ENCODE measurements at places on chromosomes 3 and 15.

GRCh38 chr15:89976246-89976600 is 24.9 kb upstream of the ZNF710 start:
- peak overlapping the region; percentile 17 for H3K27ac ChIP-seq
- H3K4me1 ChIP-seq = peaks cover 27% of the 10 kb centered on the region
- no peak for ATAC-seq
- H3K36me3 ChIP-seq = no peaks in the 10 kb centered on the region
- no peak overlapping the region for H3K4me3 ChIP-seq

GRCh38 chr3:168925568-168925967 is 737.9 kb downstream of the MECOM start:
- no peaks in the 10 kb centered on the region for H3K4me1 ChIP-seq
- no peaks in the 10 kb centered on the region for H3K36me3 ChIP-seq
- H3K27ac ChIP-seq = no peak overlapping the region
- ATAC-seq = no peak

DNA sequence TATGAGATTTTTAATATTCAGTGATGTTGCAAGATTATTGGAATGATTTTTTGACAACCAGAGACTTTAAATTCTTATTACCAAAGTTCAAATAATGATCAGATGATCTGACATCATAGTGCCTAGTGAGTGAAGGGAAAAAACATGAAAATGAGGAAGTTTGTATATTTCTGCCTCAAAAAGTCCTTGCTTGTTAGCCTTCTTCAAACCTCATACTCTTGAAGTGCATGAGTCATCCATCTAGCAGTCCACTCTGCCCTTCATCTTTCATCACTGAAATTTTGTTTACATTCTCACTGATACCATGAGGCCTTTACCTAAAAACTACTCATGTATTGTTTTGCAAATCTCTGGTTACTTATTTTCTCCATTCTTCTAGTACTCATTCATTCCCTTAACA is 23.9 kb upstream of the OR5H6 start:
- no peaks in the 10 kb centered on the region for H3K4me1 ChIP-seq
- H3K27ac ChIP-seq = no peak overlapping the region
- no peak overlapping the region for H3K4me3 ChIP-seq

DNA sequence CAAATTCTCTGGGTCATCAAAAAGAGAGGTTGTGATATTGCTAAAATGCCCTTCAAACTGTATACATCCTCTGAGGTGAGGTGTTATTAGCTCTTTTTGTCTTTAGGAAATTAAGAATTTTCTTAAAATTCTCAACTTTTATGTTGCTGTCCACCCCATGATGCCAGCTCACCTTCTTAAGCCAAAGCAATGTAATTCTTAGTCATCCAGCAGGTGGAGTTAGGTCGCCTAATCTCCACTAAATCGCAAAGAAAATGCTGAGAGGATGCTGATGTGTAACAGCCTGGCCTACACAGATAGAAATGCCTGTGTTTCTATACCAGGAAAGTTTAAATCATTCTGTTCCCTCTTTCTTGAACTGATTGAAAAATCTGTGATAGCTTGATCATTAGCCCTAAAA is 770.2 kb upstream of the ALCAM start:
- H3K27ac ChIP-seq = no peak overlapping the region
- no peak overlapping the region for H3K4me3 ChIP-seq
- H3K4me1 ChIP-seq = peaks cover 7% of the 10 kb centered on the region
- peak; percentile 62 for ATAC-seq
- H3K27me3 ChIP-seq = no peaks in the 10 kb centered on the region

- H3K36me3 ChIP-seq = peaks cover 5% of the 10 kb centered on the region
- H3K27ac ChIP-seq = peak overlapping the region; percentile 81
- H3K4me1 ChIP-seq = peaks cover 38% of the 10 kb centered on the region
Observed at GRCh38 chr3:134795746-134796280, 753 bp downstream of the EPHB1 start.

GRCh38 chr15:100704281-100705055 is 102.1 kb downstream of the ASB7 start:
- no peaks in the 10 kb centered on the region for H3K4me1 ChIP-seq
- no peak overlapping the region for H3K27ac ChIP-seq

DNA sequence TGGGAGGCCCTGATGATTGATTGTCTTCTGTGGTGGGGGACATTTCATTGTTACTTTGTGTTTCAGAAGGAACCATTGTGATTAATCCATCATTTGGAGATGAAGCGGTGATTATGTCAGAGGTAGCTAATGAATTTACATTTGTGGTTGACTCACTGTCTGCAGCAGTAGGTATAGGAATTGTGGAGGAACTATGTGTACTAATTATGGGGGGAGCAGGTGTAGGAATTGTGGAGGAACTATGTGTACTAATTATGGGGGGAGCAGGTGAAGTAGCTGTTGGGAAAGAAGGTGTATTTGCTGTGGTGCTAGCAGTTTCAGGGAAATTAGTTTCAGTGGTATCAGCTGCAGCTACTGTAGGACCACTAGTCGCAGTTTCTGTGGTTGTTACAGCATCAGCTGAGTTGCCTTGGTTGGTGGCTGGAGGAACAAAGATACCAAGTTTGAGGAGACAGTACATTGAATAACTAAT is 6.9 kb downstream of the MUC13 start:
- H3K4me1 ChIP-seq = no peaks in the 10 kb centered on the region
- no peak overlapping the region for H3K27ac ChIP-seq
- ATAC-seq = no peak
- peaks cover 11% of the 10 kb centered on the region for H3K27me3 ChIP-seq

DNA sequence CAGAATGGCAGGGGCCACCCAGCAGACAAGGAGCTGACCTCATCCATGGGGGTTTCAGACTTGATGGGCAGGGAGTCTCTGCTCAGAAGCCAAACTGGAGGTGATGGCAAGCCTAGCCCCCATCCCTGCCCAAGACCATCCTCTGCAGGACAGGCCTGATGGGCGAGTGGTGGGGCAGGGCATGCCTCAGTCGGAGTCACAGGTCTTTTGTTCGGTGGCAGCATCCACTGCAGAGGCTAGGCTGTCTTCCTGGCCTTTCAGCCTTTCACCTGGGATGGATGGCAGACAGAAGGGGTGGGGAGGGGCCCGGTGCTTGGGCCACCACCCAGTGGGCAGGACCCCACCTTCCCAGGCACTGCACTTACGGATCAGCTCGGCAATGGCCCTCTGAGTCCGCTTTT is 44.4 kb downstream of the PTH1R start:
- no peak for ATAC-seq
- H3K4me1 ChIP-seq = peaks cover 31% of the 10 kb centered on the region
- no peak overlapping the region for H3K4me3 ChIP-seq
- H3K36me3 ChIP-seq = peaks cover 80% of the 10 kb centered on the region
- H3K27ac ChIP-seq = no peak overlapping the region
- H3K27me3 ChIP-seq = no peaks in the 10 kb centered on the region

GRCh38 chr15:31367021-31367729 is 40.5 kb downstream of the KLF13 start:
- peak overlapping the region; percentile 15 for H3K4me3 ChIP-seq
- H3K27me3 ChIP-seq = no peaks in the 10 kb centered on the region

- H3K27ac ChIP-seq = no peak overlapping the region
- H3K4me3 ChIP-seq = no peak overlapping the region
- H3K27me3 ChIP-seq = no peaks in the 10 kb centered on the region
- H3K36me3 ChIP-seq = no peaks in the 10 kb centered on the region
Observed at GRCh38 chr3:133494469-133494868, 79.0 kb upstream of the CDV3 start.

DNA sequence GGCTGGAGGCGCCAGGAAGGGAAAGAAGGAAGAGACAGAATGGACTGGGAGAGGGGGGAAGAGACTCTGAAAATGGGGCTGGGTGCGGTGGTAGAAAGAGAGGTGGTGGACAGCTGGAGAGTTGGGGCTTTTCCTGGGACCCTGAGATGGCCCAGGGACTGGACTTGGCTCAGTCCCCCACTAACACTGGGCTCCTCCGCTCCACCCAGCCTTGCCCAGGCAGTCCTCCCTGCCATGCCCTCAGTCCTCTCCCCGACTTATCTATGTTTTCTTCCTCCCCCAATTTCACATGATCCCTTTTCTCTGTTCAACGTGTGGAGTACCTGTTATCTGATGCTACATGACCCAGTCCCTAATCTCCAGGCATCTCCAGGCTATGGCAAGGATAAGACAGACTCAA is 6.3 kb upstream of the HCN4 start:
- H3K27ac ChIP-seq = no peak overlapping the region
- H3K4me1 ChIP-seq = no peaks in the 10 kb centered on the region
- peaks cover 38% of the 10 kb centered on the region for H3K27me3 ChIP-seq
- ATAC-seq = no peak
- H3K4me3 ChIP-seq = no peak overlapping the region

- no peak overlapping the region for H3K27ac ChIP-seq
- no peaks in the 10 kb centered on the region for H3K36me3 ChIP-seq
- H3K27me3 ChIP-seq = peaks cover 28% of the 10 kb centered on the region
- no peaks in the 10 kb centered on the region for H3K4me1 ChIP-seq
Observed at GRCh38 chr3:10808974-10809373, 7.1 kb upstream of the SLC6A11 start.

- no peaks in the 10 kb centered on the region for H3K36me3 ChIP-seq
- no peak for ATAC-seq
- H3K4me3 ChIP-seq = no peak overlapping the region
- no peak overlapping the region for H3K27ac ChIP-seq
Observed at GRCh38 chr3:129938140-129938930, 36.2 kb upstream of the TRH start.

DNA sequence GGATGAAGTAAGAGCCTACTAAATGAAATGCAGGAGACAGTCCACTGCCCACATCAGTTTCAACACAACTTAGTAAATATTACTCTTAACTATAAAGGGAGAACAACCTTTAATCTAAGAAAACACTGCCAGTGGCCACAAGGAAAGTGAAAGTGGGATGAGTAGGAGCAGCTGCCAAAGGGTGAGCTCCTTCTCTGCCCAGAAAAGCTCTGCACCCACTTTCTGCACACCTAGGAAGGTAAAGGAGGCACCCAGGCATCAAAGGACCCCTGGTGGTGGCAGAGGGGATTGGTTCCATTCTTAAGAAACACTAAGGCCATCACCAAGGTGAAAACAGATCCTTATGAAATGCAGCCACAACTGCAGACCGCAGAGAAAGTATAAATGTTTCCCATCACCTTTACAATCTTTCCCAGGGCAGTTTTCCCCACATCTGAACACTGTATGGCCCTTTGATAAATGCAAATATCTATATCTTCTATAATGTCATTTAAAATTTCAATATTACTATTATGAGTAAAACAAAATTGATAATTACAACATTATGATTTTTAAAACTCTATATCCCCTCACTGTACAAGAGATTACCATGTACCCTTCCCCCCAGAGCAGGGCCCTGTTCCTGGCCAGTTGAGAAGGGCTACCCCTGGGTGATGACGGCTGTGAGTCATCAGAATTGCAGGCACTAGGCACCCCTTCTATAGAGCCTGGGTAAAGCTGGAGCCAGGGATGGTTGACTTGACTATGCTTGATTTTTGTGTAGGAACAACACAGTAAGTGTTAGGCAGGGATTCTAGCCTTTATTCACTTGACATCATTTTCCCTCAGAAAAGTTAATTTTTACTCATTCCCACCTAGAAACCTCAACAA is 92.0 kb downstream of the SNRK start:
- H3K36me3 ChIP-seq = no peaks in the 10 kb centered on the region
- peaks cover 12% of the 10 kb centered on the region for H3K27me3 ChIP-seq
- no peaks in the 10 kb centered on the region for H3K4me1 ChIP-seq
- H3K4me3 ChIP-seq = no peak overlapping the region
- H3K27ac ChIP-seq = no peak overlapping the region

DNA sequence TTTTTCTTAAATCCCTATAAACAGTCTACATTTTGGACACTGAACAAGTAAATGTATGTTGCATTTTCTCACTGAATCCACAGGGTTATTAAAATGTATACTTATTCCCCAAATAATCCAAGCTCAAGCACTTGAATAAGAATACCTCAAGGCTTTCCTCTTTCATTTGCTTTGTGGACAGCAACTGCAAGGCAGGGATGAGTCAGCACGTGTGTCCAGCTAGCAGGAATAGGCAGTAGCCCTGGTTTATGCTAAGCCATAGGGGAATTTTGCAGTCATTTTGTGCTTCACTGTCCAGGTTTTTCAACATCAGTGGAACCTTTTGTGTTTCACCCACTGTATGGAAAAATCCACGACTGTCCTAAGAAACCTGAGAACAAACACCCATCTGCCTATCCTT is 96.7 kb upstream of the KCNMB2 start:
- H3K36me3 ChIP-seq = no peaks in the 10 kb centered on the region
- ATAC-seq = no peak
- no peak overlapping the region for H3K27ac ChIP-seq
- peaks cover 8% of the 10 kb centered on the region for H3K27me3 ChIP-seq
- H3K4me3 ChIP-seq = no peak overlapping the region

GRCh38 chr3:157667493-157667892 is 164.3 kb upstream of the VEPH1 start:
- no peaks in the 10 kb centered on the region for H3K36me3 ChIP-seq
- no peaks in the 10 kb centered on the region for H3K4me1 ChIP-seq
- ATAC-seq = no peak
- no peak overlapping the region for H3K27ac ChIP-seq
- no peak overlapping the region for H3K4me3 ChIP-seq

DNA sequence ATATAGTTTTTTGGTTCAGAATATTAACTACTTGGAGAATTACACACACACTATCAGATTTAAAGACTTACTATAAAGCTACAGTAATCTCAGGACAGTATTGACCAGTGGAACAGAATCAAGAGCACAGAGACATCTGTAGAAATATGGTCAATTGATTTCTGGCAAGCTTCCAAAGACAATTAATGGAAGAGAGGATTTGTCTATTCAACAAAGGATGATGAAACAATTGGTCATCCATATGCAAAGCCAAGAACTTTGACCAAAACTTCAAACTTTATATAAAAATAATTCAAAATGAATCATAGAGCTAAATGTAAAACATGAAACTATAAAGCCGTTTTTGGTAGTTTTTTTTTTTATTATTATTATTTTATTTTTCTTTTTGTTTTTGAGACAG is 29.8 kb upstream of the MB21D2 start:
- no peak overlapping the region for H3K4me3 ChIP-seq
- H3K36me3 ChIP-seq = no peaks in the 10 kb centered on the region
- ATAC-seq = no peak
- H3K4me1 ChIP-seq = no peaks in the 10 kb centered on the region
- peaks cover 22% of the 10 kb centered on the region for H3K27me3 ChIP-seq

Data from stimulated activated memory B cell treated with anti-CD40 and anti-IgM and Interleukin-4, amounts not matched to agents 10 μg/mL and 1 μg/mL and 100 μg/mL, for 72 hours (primary cell).